NCI-H446 treated with DMSO at 0.1 percent for 48 hours (cell line): ENCODE measurements at places on chromosomes 2 and 18.

DNA sequence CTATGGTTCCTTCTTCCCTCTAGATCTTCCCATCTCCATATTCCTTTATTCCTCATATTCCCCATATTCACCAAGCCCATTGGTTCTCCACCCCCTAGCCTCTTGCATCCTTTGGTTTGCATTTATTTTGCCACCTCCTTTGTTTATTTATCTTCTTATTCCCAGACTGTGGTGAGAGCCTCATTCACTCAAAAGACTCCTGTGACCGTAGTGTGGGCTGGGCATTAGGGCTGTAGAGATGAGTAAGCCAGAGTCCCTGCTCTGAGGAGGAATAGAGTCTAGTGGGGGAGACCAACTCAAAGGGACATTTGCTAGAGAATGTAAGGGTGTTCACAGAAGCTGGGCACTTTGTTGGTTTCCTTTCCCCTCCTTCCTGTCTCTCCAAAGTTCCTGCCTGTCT is 8.3 kb downstream of the ATG16L1 start:
- no peak for DNase-seq

- DNase-seq, result no peak
These were observed 24.0 kb upstream of the SLC39A10 start for GRCh38 chr2:195632856-195633572.

DNA sequence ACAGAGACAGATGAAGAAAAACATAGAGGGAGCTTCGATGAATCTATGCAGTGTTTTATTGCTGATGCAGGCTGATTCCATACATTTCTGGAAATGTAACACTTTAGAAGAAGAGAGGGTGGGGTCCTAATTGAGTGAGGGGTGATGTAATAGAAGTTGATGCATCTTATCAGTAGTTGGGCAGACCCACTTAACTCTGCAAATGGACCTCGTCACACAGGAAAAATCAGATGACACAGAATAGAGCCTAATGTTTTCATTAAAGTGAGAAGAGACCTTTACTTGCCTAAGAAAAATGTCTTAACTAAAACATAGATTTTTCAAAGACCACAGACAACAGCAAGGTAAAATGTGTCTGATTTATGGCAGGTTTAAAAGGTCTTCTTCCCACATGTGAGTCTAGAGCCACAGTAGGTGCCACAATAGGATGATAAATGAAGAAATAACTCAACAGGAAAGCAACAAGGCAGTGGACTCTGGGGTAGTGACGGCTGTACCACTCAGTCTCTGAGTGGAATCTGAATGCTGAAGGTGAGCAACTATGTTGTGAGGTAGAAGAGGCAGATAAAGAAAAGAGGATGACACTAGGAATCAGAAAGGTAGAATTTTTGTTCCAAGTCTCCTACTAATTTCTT is 414.7 kb upstream of the PIK3C3 start:
- DNase-seq, result no peak

- DNase-seq, result no peak
These were observed 121.0 kb downstream of the SPOPL start for GRCh38 chr2:138622613-138623012.

GRCh38 chr2:60972889-60973656 is 44.4 kb upstream of the PEX13 start:
- no peak for DNase-seq

GRCh38 chr2:203914546-203915182 is 21.9 kb upstream of the ICOS start:
- no peak for DNase-seq
